ENCODE measurements at places on chromosomes 7 and 10.

DNA sequence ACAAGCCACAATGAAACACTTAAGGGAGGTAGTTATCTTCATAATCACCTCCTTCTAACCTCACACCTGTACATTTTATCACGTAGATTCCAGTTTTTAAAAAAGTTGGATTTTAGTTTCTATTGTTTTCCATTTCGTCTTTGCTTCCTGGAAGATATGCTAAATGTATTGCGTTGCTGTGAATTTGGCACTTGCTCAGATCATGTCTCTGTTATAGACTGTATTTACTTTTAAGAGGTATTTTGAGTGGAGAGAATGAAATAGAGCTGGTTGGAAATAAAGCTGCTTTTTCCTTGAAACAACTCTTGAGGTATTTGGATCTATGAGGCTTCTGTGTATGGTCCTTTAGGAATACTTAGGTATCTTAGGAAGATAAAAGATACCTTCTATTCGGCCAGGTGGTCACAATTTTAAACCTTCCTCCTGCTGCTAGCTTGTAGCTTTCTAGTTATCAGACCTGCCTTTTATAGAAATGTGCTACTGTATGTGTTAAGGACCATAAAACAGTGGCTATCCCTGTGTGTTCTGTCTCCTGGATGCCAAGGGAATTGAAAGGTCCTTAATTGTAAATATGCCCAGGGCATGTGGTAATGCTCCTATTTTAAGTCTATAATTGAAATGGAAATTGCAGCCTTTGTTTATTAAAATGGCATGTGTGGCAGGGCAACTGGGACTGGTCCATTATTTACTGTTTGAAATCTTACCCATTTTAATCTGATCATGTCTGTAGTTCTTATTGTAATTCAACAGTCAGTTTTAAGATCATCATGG, 147.7 kb downstream of the SND1 start:
- no peak for DNase-seq

DNA sequence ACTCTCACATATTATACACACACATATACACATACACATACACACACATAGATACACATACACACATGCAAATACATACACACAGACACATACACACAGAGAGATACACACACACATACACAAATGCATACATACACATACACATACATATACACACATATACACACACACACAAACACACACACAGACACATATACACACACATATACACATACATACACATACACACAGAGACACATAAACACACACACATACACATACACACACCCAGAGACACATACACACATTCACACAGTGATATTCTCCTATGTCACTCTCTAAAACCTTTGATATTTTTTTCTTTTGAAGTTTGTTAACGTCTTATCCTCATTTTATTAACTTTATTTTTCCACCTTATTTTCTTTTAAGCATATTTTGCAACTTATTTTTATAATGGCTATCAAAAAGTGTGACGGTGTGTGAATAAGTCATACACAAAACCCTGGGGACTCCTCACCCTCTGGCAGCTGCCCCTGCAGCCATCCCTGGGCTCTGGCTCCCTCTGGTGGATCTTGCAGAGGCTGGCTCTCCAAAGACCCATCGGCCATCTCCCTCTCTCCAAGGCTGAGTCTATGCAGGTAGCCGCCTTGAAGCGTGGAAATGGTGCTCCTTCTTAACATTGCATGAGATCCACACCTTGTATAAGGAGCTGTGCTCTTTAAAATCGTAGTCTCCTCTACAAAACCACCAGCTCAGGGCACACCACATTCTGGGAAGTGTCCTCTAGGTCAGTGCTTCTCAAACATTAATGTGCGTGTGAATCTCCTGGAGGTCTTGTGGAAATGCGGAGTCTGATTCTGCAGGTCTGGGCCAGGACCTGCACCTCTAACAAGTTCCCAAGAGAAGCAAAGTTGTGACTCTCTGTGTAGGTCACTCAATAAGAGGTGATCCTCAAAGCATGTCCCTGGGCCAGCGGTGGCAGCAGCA, 4.1 kb upstream of the C10orf120 start:
- peak; percentile 42 for DNase-seq

DNA sequence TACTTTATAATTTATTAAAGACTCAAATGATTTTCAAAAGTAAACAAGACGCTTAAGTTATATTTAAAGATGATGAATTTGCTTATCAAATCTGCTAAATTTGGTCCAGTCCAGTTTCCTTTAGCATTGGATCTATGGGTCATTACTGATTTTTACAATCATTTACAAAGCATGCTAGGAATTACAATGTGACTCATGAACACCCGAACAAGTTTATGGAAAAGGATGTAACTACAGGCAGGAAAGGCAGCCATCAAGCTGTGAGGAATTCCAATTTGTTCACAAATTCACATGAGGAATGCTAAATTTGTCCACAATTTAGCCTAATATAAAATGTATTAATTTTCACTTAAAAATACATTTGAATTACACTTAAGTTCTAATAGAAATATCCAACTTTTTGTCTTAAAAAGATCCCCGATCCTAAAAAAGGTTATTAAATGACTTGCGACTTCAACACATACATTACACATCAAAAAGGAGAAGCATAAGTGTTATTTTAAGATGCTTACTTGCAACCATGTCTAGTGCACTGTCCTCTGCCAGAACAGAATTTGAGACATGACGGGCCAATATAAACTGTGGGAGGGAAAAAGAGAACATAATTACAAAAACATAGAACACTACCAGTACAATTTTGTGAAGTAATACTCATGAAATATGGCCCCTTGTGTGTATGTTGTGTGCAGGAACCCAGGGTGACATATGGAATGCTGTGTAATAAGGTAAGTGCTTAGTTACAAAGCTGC, 194.2 kb upstream of the SLC26A5 start:
- DNase-seq, result no peak

DNA sequence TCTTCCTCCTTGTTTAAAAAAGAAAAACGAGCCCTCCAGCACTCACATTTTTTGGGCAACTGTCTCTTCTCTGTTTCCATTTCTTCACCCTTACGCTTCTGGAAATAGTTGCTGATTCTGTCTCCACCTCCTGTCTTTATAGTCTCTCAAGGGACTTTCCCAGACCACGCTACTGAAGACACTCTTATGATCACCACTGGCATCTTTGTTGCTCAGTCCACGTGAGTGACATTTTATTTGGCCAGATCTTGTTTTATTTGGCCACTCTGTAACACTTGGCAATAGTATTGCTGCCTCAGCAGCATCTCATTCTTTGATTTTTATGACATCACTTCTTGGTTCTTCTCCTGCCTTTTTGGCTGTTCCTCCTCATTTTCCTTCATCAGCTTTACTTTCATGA, 21.6 kb upstream of the NME8 start:
- DNase-seq, result no peak

GRCh38 chr7:10239695-10240345, 733.9 kb upstream of the PHF14 start:
- no peak for DNase-seq

DNA sequence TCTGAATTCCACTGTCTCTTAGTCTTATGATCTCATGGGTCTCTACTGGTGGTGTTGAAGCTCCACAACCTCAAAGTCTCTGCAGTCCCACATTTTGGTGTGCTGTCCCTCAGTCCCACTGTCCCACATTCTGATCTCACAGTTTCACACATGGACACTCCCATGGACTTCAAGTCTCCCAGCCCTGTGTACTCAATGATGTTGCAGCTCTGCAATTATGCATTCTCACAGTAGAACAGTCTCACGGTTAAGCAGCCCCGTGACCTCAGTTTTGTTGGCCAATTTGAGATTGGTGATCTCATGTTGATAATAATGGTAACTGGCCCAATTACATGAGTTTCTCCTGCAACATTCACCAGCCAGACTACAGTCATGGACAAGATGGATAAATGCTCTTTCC, 109.4 kb downstream of the ODAD2 start:
- DNase-seq, result no peak

GRCh38 chr7:131506597-131506996, 49.8 kb downstream of the PODXL start:
- no peak for DNase-seq

GRCh38 chr7:28378574-28379149, 33.7 kb upstream of the CREB5 start:
- DNase-seq, result no peak

DNA sequence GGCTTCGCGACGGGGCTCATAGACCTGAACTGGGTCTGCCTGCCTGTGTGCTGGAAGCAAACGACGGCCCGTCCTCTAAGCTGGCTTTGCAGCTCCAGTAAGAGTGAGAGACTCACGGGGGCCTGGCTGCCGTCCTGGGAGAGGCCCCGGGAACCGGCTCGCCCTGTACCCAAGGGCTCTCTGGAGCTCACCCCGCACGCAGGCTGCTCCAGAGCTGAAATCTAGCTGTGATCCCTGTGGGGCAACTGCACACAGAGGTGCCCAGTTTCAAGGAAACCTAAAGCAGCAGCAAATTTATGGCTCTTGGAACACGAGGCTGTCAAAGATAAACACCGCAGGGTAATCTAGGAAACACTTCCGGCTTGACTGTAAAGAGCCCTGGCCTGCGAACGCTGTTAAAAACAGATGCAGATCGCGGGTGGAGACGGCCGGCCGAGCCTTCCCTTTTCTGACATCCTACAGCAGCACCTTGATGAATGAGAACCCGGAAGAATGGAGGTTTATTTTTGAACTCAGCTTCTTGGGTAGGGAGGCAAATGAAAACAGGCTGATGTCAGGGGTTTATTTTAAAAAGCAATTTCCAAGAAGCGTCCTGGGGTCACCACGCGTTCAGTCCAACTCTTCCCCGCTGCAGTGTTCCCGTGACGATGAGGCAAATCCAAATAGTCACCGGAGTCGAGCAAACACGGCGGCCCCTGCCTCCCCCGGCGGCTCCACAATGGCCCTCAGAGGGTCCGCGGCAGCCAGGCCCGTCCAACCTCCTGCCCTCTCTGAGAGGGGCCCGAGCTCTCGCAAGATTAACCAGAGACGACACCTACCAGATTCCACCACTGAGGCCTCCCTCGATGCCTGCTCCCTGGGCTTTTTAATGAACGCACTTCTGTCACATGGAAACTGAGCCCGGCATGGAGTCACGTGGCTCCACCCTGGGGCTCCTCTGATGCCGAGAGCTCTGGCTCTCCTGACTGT, 29.6 kb downstream of the AMZ1 start:
- no peak for DNase-seq

GRCh38 chr7:27091105-27091504, 4.7 kb downstream of the HOXA1 start:
- no peak for DNase-seq
